ENCODE measurements at places on chromosomes 5 and 9.

GRCh38 chr9:110443146-110443865 is 105.6 kb upstream of the TXNDC8 start:
- no peak for DNase-seq

- no peak for DNase-seq
These were observed 5.2 kb downstream of the RFX3 start for GRCh38 chr9:3520564-3520963.

- no peak for DNase-seq
These were observed 25.3 kb upstream of the ANXA2R start for GRCh38 chr5:43065387-43065947.

GRCh38 chr9:68551191-68551590 is 10.5 kb upstream of the TMEM252 start:
- no peak for DNase-seq

DNA sequence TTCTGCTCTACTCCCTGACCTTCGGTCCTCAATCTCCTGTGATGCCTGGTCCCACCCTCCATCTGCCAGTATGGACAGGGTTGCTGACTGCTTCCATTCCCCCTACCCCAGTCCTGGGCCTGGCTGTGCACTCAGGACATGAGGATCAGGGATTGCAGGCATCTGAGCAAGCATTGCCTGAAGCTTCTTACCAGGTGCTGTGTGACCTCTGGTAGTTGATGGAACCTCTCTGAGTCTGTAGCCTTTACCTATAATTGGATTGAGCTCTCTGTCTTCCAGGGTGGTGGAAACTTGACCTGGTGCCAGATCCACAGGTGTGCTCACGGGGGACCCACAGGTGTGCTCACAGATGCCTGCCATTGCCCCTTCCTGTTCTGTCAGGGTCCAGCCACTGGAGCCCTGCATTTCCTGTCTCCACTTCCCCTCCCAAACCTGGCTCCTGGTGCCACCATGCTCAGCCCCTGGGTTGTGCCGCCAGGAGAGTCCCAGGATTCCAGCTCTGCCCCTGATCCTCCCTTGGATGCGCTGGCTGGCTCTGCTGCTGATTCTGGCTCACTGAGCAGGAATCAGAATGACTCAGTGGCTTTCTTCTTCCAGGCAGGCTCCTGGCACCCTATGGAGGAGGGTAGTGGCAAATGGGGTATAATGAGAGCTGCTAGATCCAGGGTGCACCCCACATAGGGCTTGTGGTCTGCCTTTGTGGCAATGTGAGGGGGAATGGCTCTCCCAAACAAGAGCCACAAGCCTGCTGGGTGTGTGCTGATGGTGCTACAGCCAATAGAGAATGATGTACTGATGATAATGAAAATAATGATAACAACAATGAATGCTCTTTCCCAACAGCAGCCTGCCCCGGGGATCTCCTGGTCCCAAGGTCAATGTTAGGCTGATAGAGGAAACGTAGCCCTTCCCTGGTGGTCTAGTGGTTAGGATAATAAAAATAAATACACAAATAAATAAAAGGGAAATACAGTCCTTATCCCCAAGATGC is 35.2 kb upstream of the PSD2 start:
- DNase-seq: no peak
